ENCODE measurements at places on chromosomes 2 and 18. TPM values are rescaled to one million over a fixed set of nuclear protein-coding genes. Genes with fewer than 3 reads are reported as not detected.
A peak's percentile ranks its signal among the peaks of the same experiment; 100 is the strongest.

- no peak for DNase-seq
These were observed 336.3 kb downstream of the NYAP2 start for GRCh38 chr2:225735844-225736243.

- DNase-seq, result peak; percentile 55
These were observed 5.1 kb downstream of the FIGLA start for GRCh38 chr2:70785137-70785911.

The SLC66A2 gene
- total RNA-seq, result 20.9 TPM

The POMC gene
- 4.4 TPM for total RNA-seq

The ME2 gene
- 51.9 TPM for total RNA-seq

DNA sequence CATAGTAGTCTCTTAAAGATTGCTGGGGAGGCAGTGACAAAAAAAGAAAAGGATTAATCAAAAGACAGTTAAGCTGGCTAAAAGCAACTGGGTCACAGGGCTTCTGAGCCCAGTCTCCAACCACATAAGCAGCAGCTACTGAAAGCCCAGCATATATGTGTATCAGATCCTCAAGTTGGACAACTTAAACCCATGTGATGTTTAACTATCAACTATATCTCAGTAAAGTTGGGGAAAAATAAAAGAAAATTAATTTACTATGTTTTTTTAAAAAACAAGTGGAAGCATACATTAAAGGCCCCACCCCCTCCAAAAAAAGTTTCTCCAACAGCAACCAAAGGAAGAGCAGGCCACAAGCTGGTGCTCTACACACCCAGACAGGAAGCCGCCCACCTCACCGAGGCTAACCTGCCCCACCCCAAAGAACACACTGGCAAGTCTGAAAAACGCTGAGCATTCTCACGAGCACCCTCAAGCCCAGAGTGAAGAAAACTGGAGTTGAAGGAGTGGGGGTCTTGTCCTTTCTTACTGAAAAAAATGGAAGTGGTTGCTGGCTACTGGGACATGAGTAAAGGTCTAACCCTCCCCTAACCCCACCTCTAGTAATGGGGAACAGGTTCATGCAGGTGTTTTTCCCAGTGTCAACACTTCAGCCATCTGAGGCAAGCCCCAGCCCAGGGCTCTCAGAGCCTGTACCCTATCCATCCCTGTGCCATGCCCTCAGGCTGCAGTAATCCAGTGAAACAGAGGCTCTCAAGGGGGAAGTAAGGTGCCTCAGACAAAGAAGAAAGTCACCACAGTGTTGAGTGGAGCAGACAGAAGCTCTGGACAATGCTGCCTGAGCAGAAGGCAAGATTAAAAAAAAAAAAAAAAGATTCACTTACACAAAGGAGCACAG is 106.3 kb downstream of the GYPC start:
- no peak for DNase-seq

The POTEJ gene
- total RNA-seq, result not detected

The SMAD2 gene
- 105 TPM for total RNA-seq

GRCh38 chr2:9657731-9658130 is 26.9 kb upstream of the YWHAQ start:
- DNase-seq, result no peak

GRCh38 chr2:102064679-102065674 is 73.2 kb downstream of the IL1R2 start:
- no peak for DNase-seq

DNA sequence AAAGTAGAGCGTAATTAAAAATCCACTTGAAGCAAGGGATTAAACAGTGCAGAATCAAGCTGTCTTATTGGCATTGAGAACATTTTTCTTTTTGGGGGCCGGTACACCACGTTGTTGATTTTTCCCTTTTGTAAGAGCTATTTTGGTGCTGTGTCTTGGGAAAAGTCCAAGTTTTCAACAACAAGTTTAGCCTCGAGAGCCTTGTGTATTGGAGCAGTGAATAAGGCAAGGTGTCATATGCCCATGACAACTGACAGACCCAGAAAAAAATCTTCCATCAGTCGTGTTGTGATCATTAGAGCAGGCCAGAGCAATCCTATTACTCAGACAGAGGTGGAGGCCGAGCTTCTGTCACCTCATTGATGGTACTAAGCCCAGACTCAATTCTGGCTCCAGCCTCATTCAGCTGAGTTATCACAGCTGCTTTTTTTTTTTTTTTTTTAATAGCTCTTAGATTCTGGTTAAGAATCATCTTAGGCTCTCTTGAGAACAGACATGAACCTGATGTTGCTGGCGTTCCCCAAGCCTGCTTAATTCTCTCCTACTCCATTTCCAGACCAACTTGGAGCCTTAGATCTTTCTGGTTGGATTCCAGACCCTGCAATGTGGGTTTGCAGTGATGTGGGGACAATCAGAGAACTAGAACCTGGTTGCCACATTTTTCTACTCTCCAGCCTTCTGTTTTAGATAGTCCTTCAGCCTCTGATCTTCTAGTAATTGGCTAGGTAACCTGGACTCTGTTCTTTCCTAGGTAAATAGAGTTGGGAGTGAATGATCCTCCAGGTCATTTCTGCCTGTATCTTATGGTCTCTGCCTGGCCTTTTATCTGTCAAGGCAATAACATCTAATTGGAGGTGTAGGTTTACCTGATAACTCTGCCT is 43.1 kb downstream of the MOGAT1 start:
- DNase-seq, result no peak

GRCh38 chr2:160561551-160562295 is 68.1 kb upstream of the RBMS1 start:
- DNase-seq, result no peak

DNA sequence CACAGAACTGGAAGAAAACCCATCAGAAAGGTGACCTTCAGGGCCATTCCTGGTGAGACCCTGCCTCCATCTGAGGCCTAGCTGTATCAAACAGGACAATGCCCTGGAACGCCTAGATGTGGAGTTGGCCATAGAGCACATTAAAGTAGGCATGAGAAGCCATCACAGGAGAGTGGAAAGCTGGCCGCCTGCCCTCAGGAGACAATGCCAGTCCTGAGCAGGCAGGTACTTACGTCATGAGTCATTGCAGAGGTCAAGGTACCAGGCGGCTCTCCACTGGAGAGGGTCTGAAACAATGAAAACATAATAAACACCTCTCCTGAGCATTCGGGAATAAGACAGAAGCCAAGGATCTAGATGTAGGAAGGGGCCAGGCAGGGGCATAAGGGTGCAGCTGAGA is 68.6 kb downstream of the CCDC93 start:
- DNase-seq, result no peak

- no peak for DNase-seq
These were observed 56.0 kb upstream of the RBM44 start for GRCh38 chr2:237742614-237743013.

The CHST10 gene
- total RNA-seq, result 24.4 TPM

- no peak for DNase-seq
These were observed 55.9 kb downstream of the GRB14 start for GRCh38 chr2:164565359-164565758.

GRCh38 chr2:18247282-18248110 is 313.0 kb downstream of the RDH14 start:
- no peak for DNase-seq

DNA sequence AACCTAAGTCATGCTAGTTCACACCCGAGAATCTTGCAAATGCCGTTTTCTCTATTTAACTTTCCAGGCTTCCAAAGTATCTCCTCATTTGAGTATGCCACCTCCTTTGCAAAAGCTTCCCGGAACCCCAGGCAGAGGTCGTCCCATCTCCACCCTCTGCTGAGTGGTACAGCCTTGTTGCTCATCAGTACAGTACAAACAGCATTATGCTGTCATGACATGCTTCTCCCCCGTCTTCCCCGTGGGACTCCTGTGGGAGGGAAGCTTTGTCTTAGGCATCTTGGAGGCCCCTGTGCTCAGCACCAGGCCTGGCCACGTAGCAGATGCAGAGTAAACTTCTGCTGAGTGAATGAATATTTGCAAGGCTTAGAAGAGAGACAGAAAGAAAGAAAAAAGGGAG is 102.7 kb downstream of the CDCA7 start:
- DNase-seq, result no peak

DNA sequence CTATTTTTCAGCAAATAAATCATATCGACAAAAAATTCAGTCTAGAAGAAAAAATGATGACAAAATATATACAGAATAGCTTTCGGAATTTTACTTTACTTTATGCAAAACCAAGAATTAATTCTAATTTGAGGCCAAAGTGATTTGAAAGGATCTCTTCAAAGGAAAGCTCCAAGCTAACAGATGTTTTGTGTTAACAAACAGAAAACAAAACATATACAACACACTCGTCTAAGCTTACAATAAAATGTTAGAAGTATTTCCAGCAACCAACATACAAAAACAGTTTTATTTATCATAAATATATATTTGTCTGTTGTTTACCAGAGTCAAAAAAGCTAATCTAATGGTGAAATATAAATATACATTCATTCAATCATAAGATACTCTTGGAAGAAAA is 118.1 kb upstream of the CHRNA1 start:
- DNase-seq, result no peak

GRCh38 chr2:218271865-218272530 is 1.7 kb downstream of the PNKD start:
- DNase-seq, result no peak

- DNase-seq, result no peak
These were observed 83.7 kb downstream of the FMNL2 start for GRCh38 chr2:152418688-152419087.

The TNFAIP6 gene
- 0.11 TPM for total RNA-seq

- no peak for DNase-seq
These were observed 25.9 kb downstream of the GCG start for GRCh38 chr2:162126111-162126519.

DNA sequence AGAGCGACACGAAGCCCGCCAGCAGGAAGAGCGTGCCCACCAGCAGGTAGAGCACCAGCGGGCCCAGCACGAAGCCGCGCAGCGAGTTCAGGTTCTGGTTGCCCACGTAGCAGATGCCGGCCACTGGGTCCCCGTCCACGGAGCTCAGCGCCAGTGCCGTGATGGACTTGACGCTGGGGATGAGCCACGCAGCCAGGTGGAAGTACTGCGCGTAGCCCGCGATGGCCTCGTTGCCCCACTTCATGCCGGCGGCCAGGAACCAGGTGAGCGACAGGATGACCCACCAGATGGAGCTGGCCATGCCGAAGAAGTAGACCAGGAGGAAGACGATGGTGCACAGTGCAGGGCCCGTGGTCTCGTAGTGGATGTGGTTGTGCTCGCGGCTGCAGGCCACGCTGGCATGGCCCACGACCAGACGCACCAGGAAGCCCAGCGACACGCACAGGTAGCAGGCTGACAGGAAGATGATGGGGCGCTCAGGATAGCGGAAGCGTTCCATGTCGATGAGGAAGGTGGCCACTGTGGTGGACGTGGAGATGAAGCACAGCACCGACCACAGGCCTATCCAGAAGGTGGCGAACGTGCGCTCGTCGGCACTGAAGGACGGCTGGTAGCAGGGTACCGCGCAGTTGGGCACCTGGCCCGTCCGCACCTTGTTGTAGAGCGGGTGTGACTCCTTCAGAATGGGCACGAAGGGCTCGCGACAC is 2.1 kb downstream of the FZD5 start:
- peak; percentile 61 for DNase-seq

DNA sequence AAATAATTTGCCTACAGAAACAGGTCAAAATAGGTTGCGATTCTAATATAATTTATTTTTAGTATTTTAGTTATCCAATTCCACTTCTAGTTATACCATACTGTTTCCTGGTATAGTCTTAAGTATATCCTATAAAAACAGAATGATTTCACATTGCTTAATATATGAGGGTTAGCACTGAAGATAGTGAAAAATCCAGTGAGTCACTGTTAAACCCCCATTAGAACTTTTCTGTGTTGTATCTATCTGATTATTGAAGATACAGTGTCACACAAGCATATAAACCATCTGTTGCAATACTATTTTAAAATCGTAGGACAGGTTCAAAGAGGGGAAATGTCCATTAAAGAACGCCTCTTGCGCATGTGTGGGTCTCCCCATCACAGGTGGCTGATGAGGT is 110.0 kb downstream of the FEZ2 start:
- no peak for DNase-seq

DNA sequence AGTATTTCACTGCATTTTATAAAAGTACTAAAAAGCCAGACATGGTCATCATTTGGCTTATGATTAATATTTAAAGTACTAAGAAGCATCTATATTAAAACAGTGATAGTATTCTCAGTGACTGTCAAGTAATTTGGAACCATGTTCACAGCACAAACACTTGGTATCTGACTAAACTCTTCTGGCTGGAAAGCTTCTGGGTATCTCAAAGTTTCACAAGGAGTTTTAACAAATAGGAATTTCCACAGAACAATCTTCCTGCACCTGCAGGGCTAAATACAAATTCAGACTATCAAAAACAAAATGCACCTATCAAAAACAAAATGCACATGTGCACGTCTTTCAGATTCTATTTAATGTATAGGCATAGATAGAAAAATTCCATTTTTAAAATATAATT is 158.8 kb downstream of the L3MBTL4 start:
- DNase-seq, result no peak

The SFT2D3 gene
- total RNA-seq, result 10.5 TPM
